ENCODE measurements at places on chromosomes 13 and 19.

DNA sequence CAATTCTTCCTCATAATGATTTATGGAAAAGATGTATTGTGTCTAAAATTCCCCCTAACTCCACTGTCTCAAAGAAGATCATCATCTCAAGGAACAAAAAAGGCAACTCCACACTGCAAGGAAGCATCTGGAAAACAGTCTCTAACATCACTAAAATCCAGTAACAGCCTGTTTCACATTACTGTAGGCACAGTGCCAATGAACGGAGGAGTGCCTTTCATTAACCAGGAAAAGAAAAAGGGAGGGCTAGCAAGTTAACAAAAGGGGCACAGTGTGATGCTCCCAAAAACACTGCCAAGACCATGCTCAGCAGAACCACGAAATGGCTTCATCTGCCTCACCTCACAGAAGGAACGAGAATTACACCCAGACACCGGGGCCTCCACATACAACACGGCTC lies 8.5 kb downstream of the TMTC4 start:
- no peak for DNase-seq

DNA sequence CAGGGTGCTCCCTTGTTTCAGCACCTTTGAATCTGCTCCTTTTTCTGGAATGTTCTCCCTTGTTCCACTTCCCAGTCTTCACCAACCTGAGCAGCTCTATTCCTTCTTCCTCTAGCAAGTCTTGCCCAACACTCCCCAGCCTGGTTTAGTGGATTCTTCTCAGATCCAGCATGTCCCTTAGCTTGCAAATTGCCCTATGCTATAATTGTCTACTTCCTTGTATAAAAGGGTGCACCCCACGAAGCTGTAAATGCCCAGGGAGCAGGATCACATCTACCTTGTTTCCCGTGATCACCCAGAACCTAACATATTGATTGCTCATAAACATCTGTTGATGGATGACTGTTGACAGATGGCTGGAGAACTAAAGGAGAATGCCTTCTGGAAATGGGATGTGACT lies 93.2 kb upstream of the C1QTNF9B start:
- DNase-seq = no peak

GRCh38 chr19:3368441-3368795 lies 2.0 kb downstream of the NFIC start:
- DNase-seq = no peak

GRCh38 chr19:2977746-2978138 lies 378 bp downstream of the TLE6 start:
- DNase-seq = no peak

DNA sequence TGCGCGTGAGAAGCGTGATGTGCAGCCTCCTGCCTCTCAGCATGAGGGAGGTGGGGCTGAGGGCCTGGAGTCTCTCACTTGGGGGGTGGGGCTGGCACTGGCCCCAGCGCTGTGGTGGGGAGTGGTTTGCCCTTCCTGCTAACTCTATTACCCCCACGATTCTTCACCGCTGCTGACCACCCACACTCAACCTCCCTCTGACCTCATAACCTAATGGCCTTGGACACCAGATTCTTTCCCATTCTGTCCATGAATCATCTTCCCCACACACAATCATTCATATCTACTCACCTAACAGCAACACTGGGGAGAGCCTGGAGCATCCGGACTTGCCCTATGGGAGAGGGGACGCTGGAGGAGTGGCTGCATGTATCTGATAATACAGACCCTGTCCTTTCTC lies 8.7 kb downstream of the CD177 start:
- no peak for DNase-seq

DNA sequence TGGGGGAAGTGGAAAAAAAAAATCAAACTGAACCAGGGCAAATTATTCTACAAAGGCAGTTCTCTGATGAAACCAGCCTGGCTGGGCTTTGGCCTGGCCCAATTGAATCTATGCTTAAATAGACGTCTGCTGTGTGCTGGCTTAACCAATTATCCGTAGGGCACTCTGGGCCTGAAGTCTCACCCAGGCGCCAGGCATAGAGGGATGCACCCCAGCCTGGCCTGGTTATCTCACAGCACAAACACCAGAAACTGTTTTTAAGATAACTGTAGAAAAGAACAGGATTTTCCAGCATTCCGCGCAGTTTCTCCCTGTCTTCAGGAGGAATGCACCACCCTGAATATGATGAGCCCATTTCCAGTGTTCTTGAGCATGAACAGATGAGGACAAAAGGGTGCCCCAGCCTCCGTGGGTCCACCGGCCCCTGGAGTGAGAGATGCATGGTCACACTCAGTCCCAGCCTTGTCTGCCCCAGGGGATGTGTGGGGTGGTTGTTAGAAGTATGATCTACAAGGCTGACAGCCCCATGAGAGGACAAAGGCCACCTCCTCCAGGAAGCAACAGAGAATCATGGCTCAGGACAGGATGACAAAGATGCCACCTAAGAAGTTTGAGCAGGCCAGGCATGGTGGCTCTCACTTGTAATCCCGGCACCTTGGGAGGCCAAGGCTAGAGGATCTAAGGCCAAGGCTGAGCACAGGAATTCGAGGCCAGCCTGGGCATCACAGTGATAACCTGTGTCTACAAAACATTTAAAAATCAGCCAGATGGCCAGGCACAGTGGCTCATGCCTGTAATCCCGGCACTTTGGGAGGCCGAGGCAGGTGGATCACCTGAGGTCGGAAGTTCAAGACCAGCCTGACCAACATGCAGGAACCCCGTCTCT lies 50.2 kb downstream of the PEPD start:
- DNase-seq = no peak

DNA sequence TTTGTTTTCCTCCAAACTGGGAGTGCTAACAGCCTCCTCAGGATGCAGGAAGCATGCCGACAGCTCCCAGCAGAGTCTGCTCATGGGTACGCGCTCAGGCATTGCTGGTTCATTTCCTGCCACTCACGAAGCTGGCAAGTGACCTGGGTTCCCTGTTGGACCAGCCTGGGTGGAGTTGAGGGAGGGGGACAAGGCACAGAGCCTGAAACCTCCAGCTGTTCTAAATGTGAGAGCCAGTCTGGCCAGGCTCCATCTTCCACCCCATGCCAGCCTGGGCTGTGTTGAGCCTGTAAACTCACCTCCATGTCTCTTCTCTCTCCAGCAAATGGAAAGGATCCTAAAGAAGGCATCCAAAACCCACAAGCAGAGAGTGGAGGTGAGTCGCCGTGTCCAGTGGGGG lies 5.0 kb downstream of the FAM32A start:
- DNase-seq = no peak
